ENCODE measurements at places on chromosomes 7 and 10. TPM values are rescaled to one million over a fixed set of nuclear protein-coding genes. Genes with fewer than 3 reads are reported as not detected.
A peak's percentile ranks its signal among the peaks of the same experiment; 100 is the strongest.

GPR141 gene
- 0.25 TPM for total RNA-seq

TSPAN33 gene
- total RNA-seq = 6.1 TPM

PPP3CB gene
- 46.5 TPM for total RNA-seq

GRCh38 chr10:119520283-119520682 is 22.2 kb downstream of the RGS10 start:
- ATAC-seq = no peak

IGFBP3 gene
- total RNA-seq = 3.5 TPM

DNA sequence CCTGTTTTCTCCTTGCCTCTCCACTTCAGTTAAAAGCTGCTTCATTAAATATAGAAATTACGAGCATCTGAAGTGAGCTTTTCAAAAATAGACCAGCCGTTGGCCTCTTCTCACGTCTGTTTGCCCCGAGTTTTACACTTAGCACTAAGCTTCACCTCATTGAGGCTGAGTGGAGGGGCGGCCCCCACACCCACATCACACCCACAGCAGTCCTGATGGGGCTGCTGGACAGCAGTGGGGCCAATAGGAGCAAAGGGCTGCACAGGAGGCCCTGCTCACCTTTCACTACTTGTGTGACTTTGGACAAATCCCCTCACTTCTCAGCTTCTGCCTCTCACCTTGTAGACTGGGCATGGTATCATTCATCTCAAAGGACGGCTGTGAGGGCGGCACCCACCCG is 677.8 kb downstream of the SDK1 start:
- ATAC-seq = no peak

EN2 gene
- 0.30 TPM for total RNA-seq

CRHR2 gene
- total RNA-seq = 0.30 TPM

GRCh38 chr10:22317771-22318565 is 1.8 kb downstream of the COMMD3 start:
- no peak for ATAC-seq

- ATAC-seq = no peak
Observed at GRCh38 chr10:22271786-22272185, 44.4 kb upstream of the COMMD3 start.

TBX20 gene
- 0.21 TPM for total RNA-seq

EIF4EBP2 gene
- total RNA-seq = 43.2 TPM

DNA sequence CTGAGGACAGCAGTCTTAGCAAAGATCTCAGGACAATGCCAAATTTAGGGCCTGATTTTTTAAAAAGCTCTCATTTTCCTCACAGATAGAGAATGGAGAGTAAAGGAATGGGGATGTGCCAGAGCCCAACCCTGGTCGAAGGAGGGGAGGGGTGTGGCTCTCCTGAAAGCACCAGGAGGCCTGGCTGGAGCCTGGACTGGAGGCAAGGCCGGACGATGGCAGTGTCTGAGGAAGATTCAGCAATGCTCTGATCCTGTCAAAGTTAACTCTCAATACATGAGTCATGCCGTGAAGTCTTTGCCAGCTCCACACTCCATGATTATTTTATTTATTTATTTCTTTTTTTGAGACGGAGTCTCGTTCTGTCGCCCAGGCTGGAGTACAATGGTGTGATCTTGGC is 108.3 kb downstream of the UPF2 start:
- peak; percentile 50 for ATAC-seq

GRCh38 chr10:75688506-75689300 is 257.3 kb downstream of the LRMDA start:
- no peak for ATAC-seq

- no peak for ATAC-seq
Observed at GRCh38 chr10:15163253-15163828, 5.2 kb downstream of the NMT2 start.

PPRC1 gene
- 16.9 TPM for total RNA-seq

DNA sequence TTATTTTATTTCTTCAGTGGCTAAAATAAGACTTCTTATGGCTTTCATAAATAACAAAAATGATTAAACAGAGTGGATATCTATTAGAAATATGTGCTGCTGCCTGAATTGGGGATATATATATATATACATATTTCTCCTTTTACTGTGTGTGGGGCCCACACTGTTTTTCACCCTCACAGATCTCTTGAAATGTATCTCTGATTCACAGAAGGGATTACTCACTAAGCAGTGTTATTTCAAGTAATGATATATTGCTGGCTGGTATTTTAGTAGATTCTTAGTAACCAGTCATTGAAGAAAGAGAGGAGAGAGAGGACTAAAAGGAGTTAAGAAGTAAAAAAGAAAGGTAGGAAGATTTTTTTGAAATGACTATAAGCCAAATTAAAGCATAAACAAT is 308.6 kb upstream of the NRP1 start:
- ATAC-seq = no peak

GRCh38 chr10:61900829-61901792 is at the start of gene ARID5B:
Gene ARID5B (plus strand): TSS chr10:61901699. CDS start chr10:61901710, 11 bp downstream.
- no peak for ATAC-seq

Measured in motor neuron (in vitro differentiated cells).